Brain (organoid and tissue), 16 donors: ENCODE measurements at places on chromosomes 2 and 18. TPM values are rescaled to one million over a fixed set of nuclear protein-coding genes. Genes with fewer than 3 reads are reported as not detected.

EPHA4 gene
- polyA plus RNA-seq: 6.1 TPM

OBSL1 gene
- 91.4 TPM for polyA plus RNA-seq

ALMS1 gene
- 8.2 TPM for polyA plus RNA-seq

UGT1A1 gene
- not detected for polyA plus RNA-seq

CD226 gene
- polyA plus RNA-seq: 0.12 TPM

C1QL2 gene
- polyA plus RNA-seq: 5.2 TPM

WIPF1 gene
- 20.8 TPM for polyA plus RNA-seq

ASXL3 gene
- 5.2 TPM for polyA plus RNA-seq

SERPINB10 gene
- not detected for polyA plus RNA-seq

TMEM17 gene
- 1.8 TPM for polyA plus RNA-seq

VWA3B gene
- 1.1 TPM for polyA plus RNA-seq

NTSR2 gene
- 18.4 TPM for polyA plus RNA-seq

BCL2 gene
- 8.0 TPM for polyA plus RNA-seq

C2orf76 gene
- polyA plus RNA-seq: 13.4 TPM

ABCG8 gene
- polyA plus RNA-seq: not detected

RGPD5 gene
- polyA plus RNA-seq: 2.5 TPM

FSIP2 gene
- polyA plus RNA-seq: not detected

GAREM2 gene
- polyA plus RNA-seq: 14.9 TPM

CUL3 gene
- 50.3 TPM for polyA plus RNA-seq

MFSD2B gene
- not detected for polyA plus RNA-seq

IRS1 gene
- polyA plus RNA-seq: 2.0 TPM

MRPL19 gene
- 20.3 TPM for polyA plus RNA-seq

SLC5A6 gene
- polyA plus RNA-seq: 18.4 TPM

UGT1A5 gene
- polyA plus RNA-seq: not detected

CCDC121 gene
- 3.0 TPM for polyA plus RNA-seq

CNGA3 gene
- polyA plus RNA-seq: 10.8 TPM

UGT1A9 gene
- not detected for polyA plus RNA-seq

REG1B gene
- polyA plus RNA-seq: not detected

CGREF1 gene
- 8.4 TPM for polyA plus RNA-seq
